ENCODE measurements at places on chromosomes 2 and 18.

DNA sequence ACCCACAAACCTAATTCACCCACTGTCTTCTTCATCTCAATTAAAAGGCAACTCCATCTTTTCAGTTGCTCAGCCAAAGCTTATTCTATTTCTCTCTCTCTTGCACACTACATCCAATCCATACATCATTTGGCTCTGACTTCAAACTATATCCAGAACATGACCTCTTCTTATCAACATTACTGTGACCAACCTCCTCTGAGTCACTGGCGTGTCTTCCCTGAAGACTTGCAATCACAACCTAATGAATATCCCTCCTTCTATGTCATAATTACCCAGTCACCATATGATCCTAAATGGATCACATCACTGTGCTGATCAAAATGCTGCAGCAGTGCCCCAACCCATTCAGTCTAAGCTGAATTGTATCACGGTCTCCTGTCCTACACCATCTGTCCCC lies 22.6 kb upstream of the SULT1C3 start:
- DNase-seq = no peak

GRCh38 chr2:167712275-167712674 lies 535.1 kb downstream of the STK39 start:
- no peak for DNase-seq

- no peak for DNase-seq
These were observed 52.4 kb downstream of the LIMS1 start for GRCh38 chr2:108586631-108587030.

DNA sequence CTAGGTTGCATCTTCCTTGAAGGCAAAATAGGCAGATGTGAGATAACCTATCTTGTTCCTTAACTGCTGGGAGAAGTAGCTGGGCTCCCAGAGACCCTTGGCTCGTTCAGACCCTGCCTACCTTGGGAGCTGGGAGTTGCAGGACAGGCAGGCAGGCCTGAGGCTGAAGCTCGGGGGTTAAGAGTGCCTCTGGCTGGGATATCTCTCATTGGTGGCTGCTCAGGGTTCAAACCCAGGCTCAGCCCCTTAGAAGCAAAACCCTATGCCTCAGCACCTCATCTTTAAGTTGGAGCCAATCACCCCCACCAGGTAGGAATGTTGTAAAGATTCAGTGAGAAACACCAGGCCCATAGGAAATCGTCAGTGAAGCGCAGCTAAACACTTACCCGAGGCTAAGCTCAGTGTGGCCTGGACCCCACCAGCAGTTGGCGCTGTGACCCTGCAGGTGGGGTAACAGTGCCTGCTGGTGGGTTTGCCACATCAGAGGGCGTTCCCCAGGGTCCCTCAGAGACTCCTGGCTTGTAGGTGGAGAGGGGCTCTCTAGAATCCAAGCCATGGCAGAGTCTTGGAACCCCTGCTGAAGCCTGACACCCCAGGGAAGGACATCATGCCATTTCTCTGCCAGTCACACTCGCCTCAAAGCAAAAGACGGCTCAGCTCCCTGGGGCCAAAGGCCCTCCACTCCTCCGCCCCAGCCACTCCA lies 54.6 kb upstream of the GPR17 start:
- DNase-seq = no peak

DNA sequence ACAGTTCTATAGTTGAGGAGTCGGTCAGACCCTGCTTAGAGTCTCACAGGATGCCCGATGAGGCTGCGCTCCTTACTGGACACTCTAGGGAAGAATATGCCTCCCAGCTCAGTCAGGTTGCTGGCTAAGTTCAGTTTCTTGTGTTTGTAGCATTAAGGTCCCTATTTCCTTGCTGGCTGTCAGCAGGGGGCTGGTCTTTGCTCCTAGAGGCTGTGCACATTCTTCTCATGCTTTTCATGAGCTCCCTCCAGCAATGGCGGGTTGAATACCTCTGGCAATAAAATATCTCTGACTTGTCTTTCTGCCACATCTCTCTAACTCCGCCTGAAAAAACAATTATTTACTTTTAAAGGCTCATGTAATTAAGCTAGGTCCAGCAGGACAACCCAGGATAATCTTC lies 79.4 kb upstream of the DNAJC10 start:
- no peak for DNase-seq

- no peak for DNase-seq
These were observed 461.5 kb downstream of the IRS1 start for GRCh38 chr2:226337941-226338600.

GRCh38 chr2:153478289-153479261 lies at the start of gene RPRM:
Gene RPRM, minus strand, starts transcription at chr2:153478762. Its CDS starts 197 bp downstream, at chr2:153478565.
- peak; percentile 48 for DNase-seq

DNA sequence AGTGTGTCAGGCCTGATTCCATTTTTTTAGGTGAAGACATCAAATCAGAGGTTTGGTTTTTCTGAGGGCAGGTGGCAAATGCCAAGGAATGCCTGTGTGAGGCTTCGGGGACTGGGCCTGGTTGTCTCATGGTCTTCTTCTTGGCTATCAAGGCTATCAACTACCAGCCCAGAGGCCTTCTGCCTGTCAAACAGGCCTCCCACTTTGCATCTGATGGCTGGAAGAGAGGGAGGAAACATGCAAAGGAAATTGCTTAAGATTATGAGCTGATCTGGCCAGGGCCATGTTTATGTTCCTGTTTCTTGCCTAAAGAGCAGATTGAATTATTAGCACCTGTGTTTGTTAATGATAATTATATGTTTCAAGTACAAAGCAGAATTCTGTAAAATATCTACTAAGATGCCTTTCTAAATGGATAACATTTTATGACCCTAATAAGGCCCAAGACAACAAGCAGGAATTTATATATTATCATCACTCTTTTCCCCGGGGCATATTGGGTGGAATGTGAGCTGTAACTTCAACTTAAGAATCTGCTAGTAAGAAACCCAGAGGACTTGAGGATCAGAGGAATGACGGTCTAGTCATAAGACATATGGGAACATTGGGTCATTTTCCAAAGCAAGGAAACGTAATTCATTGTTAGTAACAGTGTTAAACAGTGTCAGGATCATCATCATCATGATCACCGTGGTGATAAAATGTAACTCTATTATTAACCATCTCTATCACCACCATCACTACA lies 123.2 kb downstream of the LYPD6B start:
- no peak for DNase-seq

DNA sequence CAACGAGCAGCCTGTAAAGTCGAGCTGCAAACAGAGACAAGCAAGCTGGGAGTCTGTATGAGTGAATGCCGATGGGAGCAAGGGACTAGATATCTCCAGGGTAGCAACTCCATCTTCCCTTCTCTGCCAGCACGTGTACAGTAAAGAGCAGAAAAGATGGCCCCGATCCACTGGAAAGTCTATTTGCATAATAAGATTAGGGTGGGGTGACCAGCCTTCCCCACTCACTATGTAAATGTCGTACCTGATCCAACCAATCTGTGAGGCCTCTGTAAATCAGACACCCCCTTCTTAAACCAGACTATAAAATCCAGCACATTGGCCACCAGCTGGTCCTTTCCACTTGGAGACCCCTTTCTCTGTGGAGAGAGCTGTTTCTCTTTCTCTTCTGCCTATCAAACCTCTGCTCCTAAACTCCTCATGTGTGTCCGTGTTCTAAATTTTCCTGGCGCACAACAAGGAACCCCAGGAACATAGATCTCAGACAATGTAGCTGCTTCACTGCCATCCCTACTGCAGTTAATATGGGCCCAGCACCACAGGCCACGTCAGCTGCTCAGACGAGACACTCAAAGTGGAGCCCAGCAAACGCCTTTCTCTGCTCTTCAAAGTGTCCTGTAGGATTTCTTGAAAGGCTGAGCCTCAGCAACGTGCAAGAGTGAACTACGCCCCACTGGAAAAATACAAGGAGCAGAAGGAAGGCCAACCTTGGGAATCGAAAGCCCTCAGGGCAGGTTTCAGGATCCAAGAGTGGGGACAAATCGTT lies 26.1 kb downstream of the DIPK1C start:
- no peak for DNase-seq

DNA sequence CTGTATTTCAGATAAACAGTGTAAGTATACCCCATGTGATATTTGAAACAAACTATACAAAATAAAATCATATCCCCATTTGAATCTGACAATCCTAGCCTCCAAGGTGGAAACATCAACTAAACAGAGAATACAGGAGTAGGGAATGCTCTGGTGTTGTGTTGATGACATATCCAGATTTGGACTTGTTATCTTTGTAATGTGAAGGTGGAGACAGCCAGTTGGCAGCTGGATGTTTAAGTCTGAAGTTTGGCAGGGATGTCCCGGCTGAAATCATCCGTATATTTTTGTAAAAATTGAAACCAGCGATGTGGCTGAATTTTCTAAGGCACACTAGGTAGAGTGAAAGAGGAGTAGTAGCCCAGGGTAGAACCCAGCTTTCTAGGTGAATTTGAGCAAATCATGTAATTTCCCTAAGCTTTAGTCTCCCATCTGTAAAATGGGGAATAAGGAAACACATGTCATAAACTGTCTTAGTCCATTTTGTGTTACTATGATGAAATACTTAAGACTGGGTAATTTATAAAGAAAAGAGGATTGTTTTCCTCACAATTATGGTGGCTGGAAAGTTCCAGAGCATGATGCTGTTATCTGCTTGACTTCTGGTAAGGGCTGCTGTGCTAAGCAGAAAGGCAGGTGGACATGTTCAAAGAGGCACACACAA lies 246.6 kb upstream of the APCDD1 start:
- DNase-seq = no peak

- DNase-seq = no peak
These were observed 217.5 kb upstream of the SOX11 start for GRCh38 chr2:5474716-5475115.

DNA sequence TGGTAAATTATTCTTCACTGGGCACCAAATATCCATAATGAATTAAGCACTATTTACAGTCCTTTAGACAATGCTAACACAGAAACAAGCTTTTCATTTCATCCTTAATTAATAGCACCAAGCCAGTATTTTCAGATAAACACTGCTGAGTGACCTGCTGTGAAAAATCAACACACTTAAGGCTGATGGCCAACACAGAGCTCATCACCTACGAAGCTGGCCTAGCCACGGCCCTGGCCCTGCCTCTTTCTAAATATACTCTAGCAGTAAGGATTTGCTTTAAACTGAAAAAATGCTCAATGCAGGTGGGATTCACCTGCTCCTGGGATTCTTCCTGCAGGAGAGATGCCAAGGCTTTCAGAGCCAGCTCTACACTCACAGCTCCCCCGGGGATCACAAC lies 18.4 kb downstream of the CYB5A start:
- DNase-seq = no peak

DNA sequence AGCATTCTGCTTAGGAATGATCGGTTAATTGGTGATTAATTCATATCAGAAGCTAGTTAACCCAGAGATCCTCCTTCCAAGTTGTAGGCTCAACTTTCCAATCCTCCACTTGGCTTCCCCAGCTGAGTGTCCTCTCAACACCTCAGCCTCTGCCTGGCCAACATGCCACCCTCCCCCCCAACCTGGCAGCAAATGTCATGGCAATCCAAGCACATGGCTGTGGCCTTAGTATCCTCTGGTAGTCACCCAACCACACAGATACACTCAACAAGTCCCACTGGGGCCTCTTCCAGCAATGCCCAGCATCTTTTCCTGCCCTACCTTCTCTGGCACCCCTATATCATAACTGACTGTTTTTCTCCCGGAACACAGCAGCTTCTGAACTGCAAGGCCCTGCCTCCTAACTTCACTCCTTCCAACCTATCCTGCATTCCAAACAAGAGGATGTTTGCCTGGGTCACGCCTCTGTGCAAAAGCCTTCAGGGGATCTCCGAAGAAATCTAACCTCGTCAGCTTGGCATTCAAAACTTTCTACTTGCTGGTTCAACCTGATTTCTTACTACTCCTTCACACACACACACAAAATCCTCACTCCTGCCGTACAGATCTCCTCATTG lies 195.0 kb downstream of the CYP26B1 start:
- no peak for DNase-seq

Measured in dorsolateral prefrontal cortex (tissue), 122 donors.